ENCODE measurements at places on chromosomes 3 and 15. TPM values are rescaled to one million over a fixed set of nuclear protein-coding genes. Genes with fewer than 3 reads are reported as not detected.

DNA sequence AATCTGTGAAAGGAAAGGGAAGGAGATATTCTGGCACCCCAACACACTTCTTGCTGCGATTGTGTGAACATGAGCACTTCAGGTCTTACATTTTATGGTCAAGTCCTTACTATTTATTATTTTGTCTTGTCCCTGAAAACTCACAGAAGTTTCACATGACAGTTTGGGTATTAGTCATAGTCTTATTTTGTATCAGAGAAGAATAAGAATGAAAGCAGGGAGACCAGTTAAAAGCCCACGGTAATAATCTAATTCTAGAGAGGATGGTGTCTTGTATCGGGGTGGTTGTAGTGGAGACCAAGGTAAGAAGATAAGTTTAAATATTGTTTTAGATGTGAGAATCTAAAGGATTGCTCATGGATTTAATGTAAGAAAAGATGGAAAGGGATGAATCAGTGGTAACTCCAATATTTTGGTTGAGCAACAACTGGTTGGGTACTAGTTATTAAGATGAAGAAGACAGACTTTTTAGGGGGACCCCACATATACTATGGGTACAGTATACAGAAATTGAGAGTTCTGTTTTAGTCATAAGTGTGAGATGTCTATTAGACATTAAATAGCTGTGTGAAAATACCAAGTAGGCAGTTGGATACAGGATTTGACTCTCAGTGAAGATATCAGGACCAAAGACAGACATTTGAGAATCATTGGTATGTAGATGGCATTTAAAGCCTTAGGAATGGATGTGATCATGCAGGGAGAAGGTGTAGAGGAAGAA is 227.6 kb downstream of the MFSD1 start:
- DNase-seq, result no peak

DNA sequence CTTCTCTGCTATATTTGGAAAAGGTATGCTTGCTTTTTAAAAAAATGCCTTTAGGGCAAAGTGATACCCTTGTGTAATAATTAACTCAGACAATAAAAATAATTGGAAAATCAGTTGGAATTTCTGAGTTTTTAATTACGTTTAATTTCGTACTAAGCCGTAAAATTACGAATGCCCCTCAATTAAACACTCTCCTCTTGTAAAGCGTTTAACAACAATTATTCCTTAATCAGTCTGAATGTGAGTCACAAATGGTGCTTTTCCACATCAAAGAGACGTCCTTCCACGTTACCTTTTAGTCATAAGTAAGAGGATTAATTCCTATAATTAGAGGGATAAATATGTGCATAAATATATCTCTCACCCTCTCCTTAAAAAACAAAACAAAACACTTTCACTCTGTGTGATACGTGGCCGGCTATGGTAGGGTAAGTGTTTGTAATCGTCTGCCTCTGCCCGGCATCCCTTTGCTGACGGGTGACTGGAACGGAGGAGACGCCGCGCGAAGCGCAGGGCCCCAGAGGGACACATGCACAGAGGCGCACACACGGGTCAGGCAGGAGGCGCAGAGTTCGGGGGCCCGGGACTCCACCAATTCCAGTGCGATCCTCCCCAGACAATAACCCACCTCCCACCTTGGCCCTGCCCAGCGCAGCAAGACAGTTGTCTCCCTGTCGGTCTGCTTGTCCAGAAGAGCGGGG is 9.7 kb upstream of the MEIS2 start:
- DNase-seq, result no peak

- DNase-seq, result no peak
Observed at GRCh38 chr15:68210821-68211655, 5.9 kb upstream of the CALML4 start.

DNA sequence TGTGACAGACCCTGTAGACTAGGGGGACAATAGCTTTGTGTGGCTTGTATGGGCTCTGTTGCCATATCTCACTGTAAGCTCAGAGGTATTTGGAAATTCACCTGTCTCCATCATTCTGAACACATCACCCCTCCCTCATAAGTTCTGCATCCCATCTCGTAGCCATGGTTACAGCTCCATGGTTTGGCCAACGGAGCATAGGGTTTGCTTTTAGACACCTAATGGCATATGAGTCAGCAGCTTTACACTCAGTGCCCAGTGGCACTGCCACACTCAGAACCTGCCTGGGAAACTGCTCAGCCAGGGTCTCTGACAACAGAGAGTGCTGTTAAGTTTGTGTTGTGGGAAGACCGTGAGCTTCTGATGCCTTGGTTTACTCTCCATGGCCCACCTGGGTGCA is 67.3 kb downstream of the CCK start:
- no peak for DNase-seq

GRCh38 chr3:4732925-4733324 is 239.8 kb downstream of the ITPR1 start:
- DNase-seq, result no peak

DNA sequence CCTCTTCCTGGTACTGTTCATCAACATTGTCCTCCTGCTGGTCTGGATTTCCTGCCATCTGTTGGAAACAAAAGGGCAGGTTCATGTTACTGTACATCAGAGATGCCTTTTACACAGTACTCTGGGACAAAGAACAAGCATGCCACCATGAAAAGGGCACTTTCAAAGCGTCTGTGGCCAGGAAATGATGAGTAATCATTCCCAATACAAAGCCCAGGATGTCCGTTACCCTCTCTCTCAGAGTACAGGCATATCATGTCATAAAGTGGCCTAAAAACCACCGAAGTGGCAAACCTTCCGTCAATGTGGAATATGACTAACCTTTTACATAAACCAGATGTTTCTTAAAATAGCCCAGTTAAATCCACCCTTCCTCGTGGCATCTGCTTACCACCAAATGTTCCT is 71.2 kb downstream of the GOLIM4 start:
- peak; percentile 21 for DNase-seq

DNA sequence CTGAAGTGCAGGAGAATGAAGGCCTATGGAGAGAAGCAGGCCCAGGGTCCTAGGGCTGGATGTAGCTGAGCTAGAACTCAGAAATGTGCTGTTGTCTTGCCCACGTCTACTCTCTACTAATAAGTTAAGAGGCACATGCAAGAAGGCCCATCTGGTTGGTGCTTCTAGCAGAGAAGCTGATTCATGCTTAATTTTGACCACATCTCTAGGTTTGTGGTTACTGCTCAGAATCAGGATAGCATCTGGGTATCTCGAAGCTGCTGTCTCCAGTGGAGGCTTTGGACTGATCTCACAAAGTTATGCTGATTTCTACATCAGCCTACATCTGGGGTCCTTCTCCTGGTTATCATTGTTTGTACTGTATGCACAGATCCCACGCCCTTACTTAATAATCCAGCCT is 87.3 kb downstream of the CACNA1D start:
- DNase-seq, result no peak

DNA sequence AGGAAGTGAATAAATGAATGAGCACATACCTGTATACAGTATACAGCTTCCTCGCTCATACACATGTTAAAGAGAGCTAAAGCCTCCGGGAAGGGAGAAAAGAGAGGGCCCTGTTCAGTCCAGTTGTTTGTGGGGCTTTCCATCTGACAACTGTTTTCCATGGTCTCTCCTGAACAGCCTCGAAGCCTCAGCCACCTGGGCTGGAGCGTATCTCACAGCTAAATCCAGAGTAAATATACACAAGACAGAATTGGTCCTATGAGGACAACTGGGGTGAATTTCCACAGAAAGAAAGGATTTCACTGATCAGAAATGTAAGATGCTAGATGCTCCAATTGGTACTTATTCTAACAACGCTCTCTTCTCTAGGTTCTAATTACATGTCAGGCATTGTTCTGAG is 103.5 kb downstream of the LIPC start:
- no peak for DNase-seq

GRCh38 chr3:142337994-142338393 is 109.8 kb downstream of the XRN1 start:
- no peak for DNase-seq

- no peak for DNase-seq
Observed at GRCh38 chr3:186938716-186939115, 8.4 kb downstream of the ST6GAL1 start.

DNA sequence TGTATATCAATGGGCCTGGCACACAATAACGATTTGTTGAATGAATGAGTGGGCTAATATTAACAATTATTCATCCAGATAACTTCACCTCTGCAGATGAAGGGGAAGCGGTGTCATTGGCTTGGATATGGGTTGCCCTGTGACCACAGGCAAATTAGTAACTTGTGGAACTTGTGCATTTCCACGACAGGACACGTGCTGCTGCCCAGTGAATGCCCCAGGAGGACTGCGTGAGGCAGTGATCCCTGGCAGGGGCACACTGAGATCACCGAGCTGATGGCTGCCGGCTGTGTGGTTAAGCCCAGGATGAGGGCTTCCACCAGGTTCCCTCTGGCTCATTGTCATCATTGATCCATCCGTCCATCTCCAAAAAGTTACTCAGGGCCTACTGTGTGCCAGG is 84.1 kb upstream of the HACD2 start:
- DNase-seq, result no peak

DNA sequence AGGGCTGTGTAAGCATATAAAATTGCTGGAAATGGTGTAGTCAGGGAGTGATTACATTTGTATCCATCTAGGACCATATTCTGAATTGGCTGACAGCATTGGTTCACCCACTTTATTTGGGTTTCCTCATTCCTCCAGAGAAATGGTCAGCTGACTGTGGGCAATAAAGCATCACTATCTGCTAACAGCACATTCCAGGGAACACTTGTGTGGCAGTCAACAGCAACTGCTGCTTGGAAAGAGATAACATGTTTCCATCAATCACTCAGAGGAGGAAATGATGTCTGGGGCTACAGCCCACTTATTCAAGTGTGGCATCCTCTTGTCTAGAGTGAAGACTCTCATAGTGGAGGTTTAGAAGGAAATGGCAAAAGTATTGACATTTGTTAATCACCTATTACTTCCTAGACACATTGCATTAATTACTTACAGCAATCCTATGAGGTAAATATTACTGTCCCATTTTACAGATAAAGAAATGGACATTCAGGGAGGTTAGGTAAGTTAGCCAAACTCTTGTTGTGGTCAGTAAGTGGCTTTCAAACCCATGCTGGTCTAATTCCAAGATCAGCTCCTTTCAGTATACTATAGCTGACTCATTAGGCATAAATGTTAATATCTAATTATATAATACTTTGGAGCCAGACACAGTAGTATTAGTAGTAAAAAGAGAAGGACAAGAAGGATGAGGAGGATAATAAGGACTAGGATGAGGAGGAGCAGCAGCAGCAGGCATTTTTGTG is 247.8 kb downstream of the ALCAM start:
- DNase-seq, result no peak

DNA sequence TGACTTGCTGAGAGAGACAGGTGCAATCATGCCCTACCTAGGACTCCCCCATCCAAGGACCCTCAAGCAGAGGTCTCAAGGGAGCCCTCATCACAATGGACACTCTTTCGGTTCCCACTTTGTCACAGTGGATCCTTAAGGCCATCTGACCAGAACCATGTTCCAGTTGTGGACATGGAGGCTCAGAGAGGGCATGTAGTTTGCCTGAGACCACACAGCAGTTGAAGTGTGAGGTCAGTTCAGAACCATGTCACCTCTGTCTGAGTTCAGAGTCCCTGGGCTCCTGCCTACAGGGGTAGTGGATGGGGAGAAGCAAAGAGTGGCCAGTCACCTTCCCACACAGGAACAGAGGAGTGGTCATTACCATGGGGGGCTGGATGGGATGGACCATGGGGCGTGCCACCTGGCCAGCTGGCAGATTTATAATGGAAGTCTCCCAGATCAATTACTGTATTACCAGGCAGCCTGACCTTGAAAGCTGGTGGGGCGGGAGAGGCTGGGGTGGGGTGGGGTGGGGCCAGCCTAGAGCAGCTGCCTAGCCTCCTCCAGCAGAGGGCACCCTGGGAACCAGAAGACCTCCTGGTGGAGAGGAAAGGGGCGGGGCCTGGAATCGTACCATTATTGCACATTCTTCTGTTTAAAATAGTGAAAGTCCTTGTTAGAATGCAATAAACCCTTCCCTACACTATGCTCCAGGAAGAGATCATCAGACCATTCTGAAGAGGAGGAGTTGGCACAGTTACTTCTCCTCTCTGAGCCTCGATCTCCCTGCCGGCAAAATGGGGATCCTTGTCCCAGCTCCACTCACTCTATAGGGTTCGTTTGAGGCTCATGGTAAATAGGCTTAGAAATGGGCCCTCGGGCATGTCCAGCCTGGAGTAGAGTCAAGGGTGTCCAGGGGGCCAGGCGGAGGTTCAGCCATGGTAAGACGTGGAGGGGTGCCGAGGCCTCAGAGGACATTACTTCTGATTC is 26.9 kb upstream of the LINGO1 start:
- no peak for DNase-seq

DNA sequence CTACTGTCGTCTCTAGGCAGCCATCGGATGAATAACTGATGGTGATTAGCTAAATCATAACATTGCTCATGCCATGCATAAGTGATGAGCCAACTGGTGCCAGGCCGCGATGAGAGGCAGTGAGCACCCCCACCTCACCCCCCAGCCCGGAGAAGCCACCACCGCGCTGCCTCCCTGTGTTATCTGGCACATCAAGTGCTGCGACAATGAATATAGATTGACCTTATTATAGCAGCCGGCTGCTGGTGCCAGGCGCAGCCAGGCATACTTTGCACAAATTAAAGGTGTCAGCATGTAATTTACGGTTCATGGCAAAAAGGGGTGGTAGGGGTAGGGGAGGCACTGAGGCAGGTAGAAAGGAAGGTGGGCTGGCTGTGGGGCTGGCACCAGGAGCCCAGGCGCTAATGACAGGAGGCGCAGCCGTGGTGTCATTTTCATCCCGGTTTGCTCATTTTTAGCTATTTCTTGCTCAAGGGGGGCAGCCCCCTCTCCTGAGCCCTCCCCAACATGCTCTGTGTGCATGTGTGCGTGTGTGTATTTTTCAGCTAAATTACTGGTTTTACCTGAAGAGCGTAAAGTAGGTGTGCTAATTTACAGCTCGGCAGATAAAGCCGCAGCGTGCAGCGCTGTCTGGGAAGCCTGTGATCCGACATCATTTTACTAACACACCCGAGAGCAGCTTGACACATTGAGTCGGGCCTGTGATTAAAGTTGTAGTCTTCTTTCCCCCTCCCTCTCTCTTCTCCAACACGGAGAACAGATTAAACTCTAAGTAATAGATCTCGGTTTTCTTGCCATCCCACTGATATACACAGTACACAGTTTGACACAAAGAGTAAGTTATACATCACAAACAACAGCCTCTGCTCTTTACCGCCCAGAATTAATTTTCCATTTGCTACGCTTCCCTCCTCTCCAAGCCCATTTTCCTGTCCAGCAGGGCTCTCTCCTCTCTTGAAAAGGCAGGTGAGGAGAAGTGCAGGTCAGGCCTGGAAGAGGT is 212.3 kb downstream of the RPLP1 start:
- DNase-seq, result no peak

The EOMES gene
- 5.5 TPM for total RNA-seq

The BRPF1 gene
- 21.3 TPM for total RNA-seq

The NTRK3 gene
- total RNA-seq, result not detected

The CCDC39 gene
- 0.43 TPM for total RNA-seq

The HIGD1A gene
- 73.9 TPM for total RNA-seq

The CYP1A2 gene
- total RNA-seq, result not detected

The COL6A5 gene
- total RNA-seq, result not detected

The CCDC33 gene
- total RNA-seq, result 4.1 TPM

The SUSD5 gene
- 0.05 TPM for total RNA-seq

The SEMA3G gene
- 0.27 TPM for total RNA-seq

The CLDN18 gene
- 0.26 TPM for total RNA-seq
